Suppressor macrophage treated with lipopolysaccharide for 1 hour (primary cell): ENCODE measurements at places on chromosomes 7 and 10.

GRCh38 chr7:159025161-159025779 lies 119.4 kb downstream of the VIPR2 start:
- DNase-seq: no peak

GRCh38 chr7:142833174-142834048 lies 21.5 kb upstream of the EPHB6 start:
- peak; percentile 64 for DNase-seq

DNA sequence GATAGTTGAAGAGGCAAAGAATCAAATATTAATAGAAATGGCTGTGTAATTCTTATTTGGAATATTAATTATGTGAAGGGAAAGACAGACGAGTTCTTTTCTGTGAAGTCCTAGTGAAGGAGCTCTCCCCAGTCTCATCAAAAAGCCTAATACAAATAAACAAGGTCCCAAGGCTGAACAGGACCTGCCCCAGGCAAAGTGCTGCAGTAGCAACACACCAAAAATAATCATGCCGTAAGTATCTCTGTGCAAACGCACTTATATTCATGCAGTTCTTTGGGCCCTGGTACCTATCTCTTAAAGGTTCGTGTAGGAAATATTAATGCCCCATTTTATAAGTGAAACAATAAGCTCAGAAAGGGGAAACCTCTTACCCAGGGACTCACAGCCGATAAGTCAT lies 12.2 kb upstream of the CHST15 start:
- DNase-seq: no peak

- DNase-seq: no peak
Measured at GRCh38 chr7:47709051-47709450, 127.1 kb upstream of the TNS3 start.

DNA sequence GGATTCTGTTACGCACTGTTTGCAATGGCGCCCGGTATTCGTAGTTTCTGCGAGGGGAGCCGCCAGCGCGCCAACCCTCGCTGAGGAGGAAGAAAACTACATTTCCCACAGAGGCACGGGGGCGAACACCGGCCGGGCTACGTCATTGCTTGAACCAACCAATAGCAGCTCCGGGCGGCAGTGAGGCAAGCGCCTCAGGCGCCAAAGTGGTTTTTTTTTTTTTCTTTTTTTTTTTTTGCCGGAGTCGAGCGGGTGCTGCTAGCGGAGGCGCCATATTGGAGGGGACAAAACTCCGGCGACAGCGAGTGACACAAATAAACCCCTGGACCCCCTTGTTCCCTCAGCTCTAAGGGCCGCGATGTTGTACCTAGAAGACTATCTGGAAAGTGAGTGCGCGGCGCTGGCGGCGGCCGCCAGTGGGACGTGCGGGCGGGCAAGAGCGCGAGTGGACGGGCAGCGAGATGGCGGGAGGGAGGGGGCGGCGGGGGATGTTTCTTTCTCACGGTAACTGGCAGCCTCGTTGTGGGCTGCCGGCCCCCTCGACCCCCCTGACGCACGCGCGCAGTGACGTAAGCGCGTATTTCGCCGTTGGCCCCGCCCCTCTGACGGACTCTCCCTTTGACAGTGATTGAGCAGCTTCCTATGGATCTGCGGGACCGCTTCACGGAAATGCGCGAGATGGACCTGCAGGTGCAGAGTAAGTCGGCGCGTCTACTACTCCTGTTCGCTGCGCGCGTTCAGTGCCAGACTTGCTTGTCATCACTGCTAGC lies at the start of gene ING3:
ING3 (plus strand) TSS at position 239 of the 770 bp plus-strand sequence; CDS start at position 359, 120 bp downstream.
- DNase-seq: peak; percentile 99

GRCh38 chr10:75688506-75689300 lies 257.3 kb downstream of the LRMDA start:
- no peak for DNase-seq

- DNase-seq: no peak
Measured at GRCh38 chr7:78399033-78399769, 600.6 kb downstream of the PHTF2 start.

DNA sequence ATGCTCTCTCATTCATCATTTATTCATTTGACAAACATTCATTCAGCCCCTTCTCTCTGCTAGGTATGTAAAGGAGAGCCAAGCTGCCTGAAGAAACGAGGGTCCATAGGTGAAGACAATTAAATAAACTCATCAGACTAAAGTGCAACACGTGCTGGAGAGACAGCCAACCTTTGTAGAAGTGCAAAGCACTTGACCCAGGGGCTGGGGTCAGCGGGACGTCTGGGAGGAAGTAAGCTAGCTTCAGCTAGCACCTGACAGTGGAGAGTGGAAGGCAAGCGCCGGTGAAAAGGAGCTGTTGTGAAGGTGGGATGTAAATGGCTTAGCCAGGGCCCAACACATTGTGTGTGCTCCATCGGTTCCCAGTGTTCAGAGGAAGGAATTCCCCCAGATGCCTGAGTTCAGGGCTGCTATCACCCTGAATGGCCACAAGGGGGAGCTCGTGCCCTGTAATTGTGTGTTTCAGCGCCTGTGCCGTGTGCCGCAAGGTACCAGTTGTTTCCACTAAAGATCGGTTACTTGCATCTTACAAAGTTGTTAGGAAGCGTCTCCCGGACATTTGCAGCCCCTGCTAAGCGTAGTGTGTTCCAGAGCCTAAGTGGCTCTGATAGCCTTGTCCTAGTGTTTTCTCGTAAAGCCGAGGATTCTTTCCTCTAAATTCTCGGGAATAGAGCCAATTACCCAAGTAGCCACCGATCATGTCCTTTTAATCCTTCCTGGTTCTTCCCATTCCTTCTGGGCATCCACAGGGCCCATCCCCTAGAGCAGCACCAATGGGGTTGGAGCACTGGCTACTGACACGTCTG lies 30.6 kb downstream of the TLX1 start:
- peak; percentile 78 for DNase-seq
